ENCODE measurements at places on chromosomes 7 and 10. TPM values are rescaled to one million over a fixed set of nuclear protein-coding genes. Genes with fewer than 3 reads are reported as not detected.

GRCh38 chr7:5170251-5170650 is 19.8 kb upstream of the WIPI2 start:
- H3K4me3 ChIP-seq = peak overlapping the region; percentile 31
- H3K36me3 ChIP-seq = no peaks in the 10 kb centered on the region
- H3K4me1 ChIP-seq = peaks cover 17% of the 10 kb centered on the region
- peak; percentile 38 for DNase-seq

GRCh38 chr7:1873421-1873820 is 203.3 kb downstream of the ELFN1 start:
- H3K4me1 ChIP-seq = peaks cover 4% of the 10 kb centered on the region
- peaks cover 12% of the 10 kb centered on the region for H3K36me3 ChIP-seq
- H3K27me3 ChIP-seq = no peaks in the 10 kb centered on the region
- H3K27ac ChIP-seq = no peak overlapping the region

SFTPA2 gene
- not detected for total RNA-seq

- peaks cover 5% of the 10 kb centered on the region for H3K4me1 ChIP-seq
- no peak overlapping the region for H3K27ac ChIP-seq
- H3K36me3 ChIP-seq = no peaks in the 10 kb centered on the region
- DNase-seq = no peak
- H3K4me3 ChIP-seq = no peak overlapping the region
- H3K27me3 ChIP-seq = peaks cover 21% of the 10 kb centered on the region
Measured at GRCh38 chr10:6769704-6770417, 189.8 kb upstream of the PRKCQ start.

- no peak for DNase-seq
- H3K4me1 ChIP-seq = peaks cover 2% of the 10 kb centered on the region
- no peak overlapping the region for H3K4me3 ChIP-seq
Measured at GRCh38 chr10:49516216-49516970, 22.5 kb downstream of the ERCC6 start.
